Parietal lobe (tissue), 2 donors: ENCODE measurements at places on chromosomes 2 and 18. TPM values are rescaled to one million over a fixed set of nuclear protein-coding genes. Genes with fewer than 3 reads are reported as not detected.

The REG1B gene
- not detected for total RNA-seq

The GPR35 gene
- total RNA-seq = 2.5 TPM

The ZNF521 gene
- 20.0 TPM for total RNA-seq

The DOK1 gene
- total RNA-seq = 3.8 TPM

The ZNF512 gene
- 69.8 TPM for total RNA-seq

The RTP5 gene
- total RNA-seq = 3.1 TPM

The RSAD2 gene
- 5.9 TPM for total RNA-seq

The OTOF gene
- total RNA-seq = 0.31 TPM
